Upper lobe of left lung (tissue), 6 donors: ENCODE measurements at places on chromosomes 3 and 15. TPM values are rescaled to one million over a fixed set of nuclear protein-coding genes. Genes with fewer than 3 reads are reported as not detected.

Gene GOLGA6L10
- total RNA-seq: 4.3 TPM

Gene FEZF2
- total RNA-seq: not detected

Gene ANKUB1
- 3.0 TPM for total RNA-seq

Gene IQCH
- 2.7 TPM for total RNA-seq

Gene CYP1A2
- not detected for total RNA-seq

Gene WDR76
- 10.1 TPM for total RNA-seq

Gene ARPIN
- 42.9 TPM for total RNA-seq

Gene ZNF501
- 8.8 TPM for total RNA-seq

Gene PCOLCE2
- 14.8 TPM for total RNA-seq

Gene RBP2
- not detected for total RNA-seq

Gene ZBBX
- 53.4 TPM for total RNA-seq

Gene CSPG5
- total RNA-seq: 7.1 TPM

Gene DYNLT2B
- 8.5 TPM for total RNA-seq

Gene CACNA1D
- total RNA-seq: 22.7 TPM

Gene MYRIP
- total RNA-seq: 1.8 TPM

Gene SLC22A14
- total RNA-seq: not detected

Gene CHRNA3
- 0.22 TPM for total RNA-seq

Gene CNTN4
- 10.7 TPM for total RNA-seq

Gene IQCF5
- total RNA-seq: not detected

Gene FBXW12
- total RNA-seq: not detected

Gene ZPLD1
- total RNA-seq: not detected

Gene GRM7
- not detected for total RNA-seq

Gene LRRC2
- 1.7 TPM for total RNA-seq

Gene AMIGO3
- total RNA-seq: 1.8 TPM

Gene ZMYND10
- total RNA-seq: 30.4 TPM

Gene APOD
- 53.5 TPM for total RNA-seq

Gene FETUB
- not detected for total RNA-seq

Gene ISLR2
- total RNA-seq: not detected

Gene HTR3E
- not detected for total RNA-seq

Gene CD276
- 74.2 TPM for total RNA-seq

Gene SMCO1
- not detected for total RNA-seq

Gene CASR
- total RNA-seq: not detected

Gene CCDC39
- 1.2 TPM for total RNA-seq

Gene SAMMSON
- not detected for total RNA-seq

Gene CEP152
- total RNA-seq: 37.7 TPM
